ENCODE measurements at places on chromosomes 2 and 18. TPM values are rescaled to one million over a fixed set of nuclear protein-coding genes. Genes with fewer than 3 reads are reported as not detected.

GRCh38 chr2:216475767-216476166 is 22.9 kb upstream of the RPL37A start:
- DNase-seq: no peak

DNA sequence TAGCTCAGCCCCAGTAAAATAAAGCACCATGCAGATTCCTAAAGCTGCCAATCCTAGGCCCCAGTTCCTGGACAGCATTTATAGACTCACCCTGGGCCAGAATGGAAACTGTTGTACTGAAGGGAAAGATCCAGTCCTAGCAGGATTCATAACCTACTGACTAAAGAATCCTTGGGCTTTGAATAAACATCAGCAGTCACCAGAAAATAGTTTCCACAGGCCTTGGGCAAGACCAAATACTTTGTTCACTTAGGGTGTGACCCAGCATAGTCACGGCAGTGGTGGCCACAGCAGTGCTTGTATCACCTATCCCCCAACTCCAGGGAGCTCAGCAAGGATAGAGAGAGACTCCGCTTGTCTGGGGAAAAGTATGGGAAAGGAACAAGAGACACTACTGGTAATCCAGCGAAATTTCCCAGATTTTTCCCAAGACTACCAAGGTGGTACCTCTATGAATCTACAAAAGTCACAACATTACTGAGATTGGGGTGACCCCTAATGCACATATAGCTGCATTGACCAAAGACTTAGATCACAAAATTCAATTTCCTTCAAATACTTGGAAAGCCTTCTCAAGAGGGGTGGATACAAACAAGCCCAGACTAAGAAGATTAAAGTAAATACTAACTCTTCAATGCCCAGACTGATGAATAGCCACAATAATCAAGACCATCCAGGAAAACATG is 748.1 kb upstream of the LRATD1 start:
- no peak for DNase-seq

Gene CFC1
- total RNA-seq: not detected

DNA sequence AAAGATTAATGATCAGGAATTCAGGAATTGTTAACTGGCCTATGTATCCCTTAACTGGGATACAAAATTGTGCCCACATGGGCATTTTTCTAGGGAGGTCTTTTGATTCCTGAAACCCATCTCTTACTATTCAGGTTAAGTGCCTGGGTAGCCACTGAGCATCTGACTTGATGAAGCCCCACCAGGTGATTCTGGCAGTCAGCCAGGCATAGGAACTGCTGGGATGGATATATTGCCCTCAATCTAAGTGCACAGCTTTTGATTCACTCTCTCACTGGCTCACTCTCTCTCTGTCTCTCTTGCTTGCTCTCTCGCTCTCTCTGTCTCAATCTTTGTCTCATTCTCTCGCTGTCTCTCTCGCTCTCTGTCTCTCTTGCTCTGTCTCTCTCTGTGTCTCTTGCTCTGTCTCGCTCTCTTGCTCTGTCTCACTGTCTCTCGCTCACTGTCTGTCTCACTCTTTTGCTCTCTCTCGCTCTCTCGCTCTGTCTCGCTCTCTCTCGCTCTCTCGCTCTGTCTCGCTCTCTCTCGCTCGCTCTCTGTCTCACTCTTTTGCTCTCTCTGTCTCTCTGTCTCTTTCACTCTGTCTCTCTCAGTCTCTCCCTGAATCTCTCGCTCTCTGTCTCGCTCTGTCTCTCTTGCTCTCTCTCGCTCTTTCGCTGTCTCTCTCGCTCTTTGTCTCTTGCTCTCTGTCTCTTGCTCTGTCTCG is 22.3 kb downstream of the INPP1 start:
- no peak for DNase-seq

- peak; percentile 55 for DNase-seq
Observed at GRCh38 chr2:85754313-85755095, 713 bp downstream of the ATOH8 start.

Gene GPR75
- total RNA-seq: 3.5 TPM

Gene TMEM200C
- total RNA-seq: not detected

DNA sequence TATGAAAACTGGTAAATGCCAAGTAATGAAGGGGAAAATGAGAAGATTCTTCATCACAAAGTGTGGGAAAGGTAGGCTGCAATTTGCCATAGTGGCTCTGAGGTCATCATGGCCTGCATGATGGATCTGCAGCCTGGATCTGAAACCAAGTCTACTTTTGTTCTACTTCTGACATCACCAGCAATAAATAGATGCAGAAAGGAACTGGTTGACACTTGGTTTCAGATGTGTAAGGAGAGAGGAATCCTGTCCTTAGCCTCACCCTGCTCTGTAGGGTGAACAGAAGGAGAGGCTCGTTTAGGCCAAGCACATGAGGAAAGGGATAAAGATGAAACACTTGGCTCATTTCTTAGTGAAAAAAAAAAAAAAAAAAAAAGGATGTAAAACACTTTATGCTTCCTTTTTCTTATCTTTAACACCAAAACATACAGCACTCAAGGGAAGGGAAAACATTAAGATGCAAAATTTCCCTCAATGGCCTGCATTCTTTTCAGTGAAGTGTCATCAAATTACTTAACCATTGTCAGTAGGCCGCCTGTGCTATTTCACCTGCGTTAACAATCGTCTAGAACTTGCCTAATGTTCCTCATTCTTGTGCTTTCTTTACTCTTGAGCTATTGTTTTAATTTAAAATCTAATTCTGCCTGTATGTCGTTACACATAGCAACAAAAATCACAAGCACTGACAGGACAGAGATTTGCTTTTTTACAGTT is 3.9 kb downstream of the NEB start:
- peak; percentile 10 for DNase-seq

DNA sequence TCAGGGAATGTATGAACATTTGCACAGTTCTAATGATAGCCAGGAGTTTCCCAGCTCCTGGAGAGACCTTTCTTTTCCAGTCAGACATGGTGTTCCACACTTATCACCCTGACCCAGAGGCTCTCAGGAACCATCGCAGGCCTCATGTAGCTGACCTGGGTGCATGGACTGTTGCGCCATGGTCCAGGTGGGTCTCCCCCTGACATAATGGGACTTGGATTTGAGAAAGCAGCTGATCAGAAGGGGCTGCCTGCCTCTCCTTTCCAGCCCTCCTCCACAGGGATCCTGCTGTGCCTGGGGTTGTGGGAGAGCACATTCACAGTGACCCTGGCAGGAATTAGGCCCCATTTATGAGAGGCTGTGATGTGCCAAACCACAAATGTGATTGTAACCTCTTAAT is 133.4 kb upstream of the ALPP start:
- no peak for DNase-seq

- DNase-seq: no peak
Observed at GRCh38 chr2:96618596-96619283, 19.4 kb downstream of the KANSL3 start.

- peak; percentile 64 for DNase-seq
Observed at GRCh38 chr2:43005245-43005974, 213.0 kb upstream of the HAAO start.

DNA sequence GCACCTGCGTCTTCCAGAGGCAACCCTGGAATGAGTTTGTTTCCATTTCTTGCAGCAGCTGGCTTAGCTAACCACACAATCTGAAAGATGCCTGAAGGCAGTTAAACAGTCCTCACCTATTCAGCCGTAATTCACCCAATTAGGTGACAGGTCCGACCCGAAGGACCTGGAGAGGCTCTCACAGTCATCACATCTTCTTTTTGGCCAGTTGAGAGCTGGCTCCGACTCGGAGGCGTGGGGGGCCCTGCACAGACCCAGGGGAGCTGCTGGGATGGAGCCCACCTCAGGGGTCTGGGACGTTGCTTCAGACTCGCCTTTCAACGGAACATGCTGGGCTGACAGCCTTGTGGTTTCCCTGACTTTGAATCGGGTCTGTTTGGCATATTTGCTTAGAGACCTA is 187.3 kb downstream of the RTP5 start:
- no peak for DNase-seq

- DNase-seq: no peak
Observed at GRCh38 chr2:55842046-55842445, 81.5 kb downstream of the EFEMP1 start.

GRCh38 chr2:176583607-176584006 is 314.4 kb downstream of the MTX2 start:
- DNase-seq: no peak

- DNase-seq: no peak
Observed at GRCh38 chr2:106192752-106193689, 1.1 kb downstream of the UXS1 start.

GRCh38 chr2:201642086-201642578 is 1.2 kb downstream of the TMEM237 start:
- no peak for DNase-seq

DNA sequence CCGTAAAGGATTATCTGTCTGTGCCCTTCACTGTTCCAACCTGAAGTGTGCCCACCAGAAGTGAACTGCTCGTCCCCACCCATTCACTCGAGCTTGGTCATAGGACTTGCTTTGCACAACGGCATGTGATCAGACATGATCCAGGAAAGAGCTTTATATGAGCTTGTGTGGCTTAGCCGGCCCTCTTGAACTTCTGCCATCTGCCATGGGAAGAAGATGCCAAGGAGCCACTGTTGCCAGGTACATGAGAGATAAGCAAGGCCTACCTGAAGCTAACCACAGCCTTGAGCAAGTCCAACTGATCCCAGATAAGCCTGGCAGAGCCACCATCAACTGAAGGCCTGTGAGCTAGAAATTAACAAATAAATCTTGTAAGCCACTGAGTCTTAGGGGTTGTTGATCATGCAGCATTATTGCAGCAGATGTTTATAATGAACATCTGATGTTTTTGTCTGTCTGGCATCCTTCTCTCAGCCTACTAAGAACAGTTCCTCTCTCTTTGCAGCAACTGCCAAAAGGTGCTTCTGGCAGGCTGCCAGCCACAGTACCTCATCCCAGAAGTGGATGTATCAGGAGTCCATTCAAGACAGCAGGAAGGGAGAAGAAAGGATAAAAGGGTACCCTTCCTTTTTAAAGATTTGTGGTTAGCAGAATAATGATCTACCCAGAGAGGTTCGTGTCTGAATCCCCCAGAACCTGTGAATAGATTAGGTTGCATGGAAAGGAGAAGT is 16.8 kb downstream of the DBI start:
- DNase-seq: no peak

- no peak for DNase-seq
Observed at GRCh38 chr2:222912776-222913175, 51.9 kb downstream of the ACSL3 start.

All from hematopoietic multipotent progenitor cell (in vitro differentiated cells).